ENCODE measurements at places on chromosomes 5 and 9.
A peak's percentile ranks its signal among the peaks of the same experiment; 100 is the strongest.

DNA sequence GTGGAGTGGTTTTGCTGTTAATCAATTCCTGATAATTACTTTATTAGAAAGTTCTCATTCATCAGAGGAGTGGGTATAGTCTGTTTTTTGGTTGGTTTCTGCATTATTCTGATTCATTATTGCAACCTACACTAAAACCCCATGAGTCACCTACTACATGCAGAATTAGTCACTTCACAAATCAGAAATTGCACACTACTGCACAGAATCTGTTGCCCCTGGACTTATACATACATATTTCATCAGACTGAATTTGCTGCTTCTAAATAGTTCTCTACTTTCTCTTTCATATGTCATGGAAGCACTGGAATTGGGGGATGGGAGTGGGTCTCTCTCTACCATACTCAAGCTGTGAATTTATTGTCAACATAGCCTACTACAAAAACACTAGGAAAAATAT lies 585.1 kb downstream of the DNAH5 start:
- DNase-seq, result no peak

DNA sequence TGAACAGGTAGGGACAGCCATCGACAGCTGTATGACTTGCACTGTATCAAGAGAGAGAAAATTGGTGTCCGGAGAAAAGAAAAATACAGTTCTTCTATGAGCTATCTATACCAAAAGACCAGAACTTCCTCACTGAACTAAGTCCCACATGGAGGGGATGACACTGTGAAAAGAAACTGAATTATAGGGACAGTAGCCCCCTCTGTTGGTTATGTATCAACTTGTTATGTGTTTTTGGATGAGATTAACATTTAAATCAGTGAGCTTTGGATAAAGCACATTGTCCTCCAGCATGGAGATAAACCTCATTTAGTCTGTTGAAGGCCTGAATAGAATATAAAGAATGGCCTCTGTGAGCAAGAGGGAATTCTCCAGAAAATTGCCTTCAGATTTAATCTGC lies 176.6 kb upstream of the SH3GL2 start:
- DNase-seq, result no peak

DNA sequence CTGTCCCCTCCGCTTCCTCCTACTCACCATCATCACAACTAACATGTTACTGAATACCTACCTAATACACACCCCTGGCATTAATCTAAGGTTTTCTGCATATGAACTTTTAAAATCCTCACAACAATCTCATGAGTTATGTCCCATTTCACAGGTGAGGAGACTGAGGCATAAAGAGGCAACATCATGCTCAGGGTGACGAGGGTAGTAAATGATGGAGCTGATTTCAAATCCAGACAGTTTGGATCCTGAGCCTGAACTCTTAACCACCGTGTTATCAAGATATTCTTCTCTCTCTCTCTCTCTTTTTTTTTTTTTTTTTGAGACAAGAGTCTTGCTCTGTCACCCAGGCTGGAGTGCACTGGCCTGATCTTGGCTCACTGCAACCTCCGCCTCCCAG lies 12.9 kb upstream of the EEIG1 start:
- no peak for DNase-seq

DNA sequence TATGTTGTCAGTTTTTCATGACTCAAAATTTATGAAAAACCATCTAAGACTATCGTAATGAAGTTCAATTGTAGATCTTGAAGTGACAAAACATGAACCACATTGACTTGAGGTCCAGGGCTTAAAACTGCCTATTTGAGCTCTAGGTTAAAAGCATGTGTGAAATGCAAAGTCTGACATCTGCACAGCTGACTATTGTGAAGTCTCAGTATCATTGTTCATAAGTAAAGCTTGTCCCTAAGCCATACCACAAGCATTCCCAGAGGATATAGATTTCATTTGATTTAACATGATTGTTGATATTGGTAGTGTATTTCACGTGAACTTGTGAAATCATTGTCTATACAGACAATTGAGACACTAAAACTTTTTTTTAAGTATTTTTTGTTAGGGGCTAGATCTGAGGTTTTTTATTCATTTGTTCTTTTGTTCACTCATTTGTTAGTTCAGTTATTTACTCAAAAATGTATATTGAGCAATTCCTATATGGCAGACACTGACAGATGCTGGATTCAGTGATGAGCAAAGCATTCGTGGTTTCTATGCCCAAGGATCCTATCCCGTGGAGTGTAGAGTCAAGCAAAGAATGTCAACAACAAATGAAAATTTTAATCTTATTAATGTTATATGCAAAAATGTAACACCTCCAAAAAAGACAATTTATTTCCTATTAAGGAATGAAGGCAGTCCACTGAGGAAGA lies 485.2 kb downstream of the RAB3C start:
- no peak for DNase-seq

DNA sequence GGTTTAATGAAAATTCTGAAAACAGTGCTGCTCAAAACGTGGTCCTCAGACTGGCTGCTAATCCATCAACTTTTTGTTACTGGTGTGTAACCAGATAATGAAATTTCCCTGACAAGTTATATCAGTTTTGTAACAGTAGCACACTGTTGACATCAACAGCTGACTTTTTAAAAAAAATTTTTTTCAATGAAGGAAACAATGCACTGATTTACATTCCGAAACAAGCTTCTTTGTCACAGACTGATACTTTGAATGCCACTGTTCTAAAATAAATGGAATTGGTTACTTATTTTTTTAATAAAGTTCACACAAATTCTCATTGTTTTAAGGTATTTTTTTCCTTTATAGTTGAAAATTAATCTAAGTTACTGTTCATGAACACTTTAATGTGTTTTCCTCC lies 169.1 kb downstream of the NIPBL start:
- DNase-seq, result no peak

DNA sequence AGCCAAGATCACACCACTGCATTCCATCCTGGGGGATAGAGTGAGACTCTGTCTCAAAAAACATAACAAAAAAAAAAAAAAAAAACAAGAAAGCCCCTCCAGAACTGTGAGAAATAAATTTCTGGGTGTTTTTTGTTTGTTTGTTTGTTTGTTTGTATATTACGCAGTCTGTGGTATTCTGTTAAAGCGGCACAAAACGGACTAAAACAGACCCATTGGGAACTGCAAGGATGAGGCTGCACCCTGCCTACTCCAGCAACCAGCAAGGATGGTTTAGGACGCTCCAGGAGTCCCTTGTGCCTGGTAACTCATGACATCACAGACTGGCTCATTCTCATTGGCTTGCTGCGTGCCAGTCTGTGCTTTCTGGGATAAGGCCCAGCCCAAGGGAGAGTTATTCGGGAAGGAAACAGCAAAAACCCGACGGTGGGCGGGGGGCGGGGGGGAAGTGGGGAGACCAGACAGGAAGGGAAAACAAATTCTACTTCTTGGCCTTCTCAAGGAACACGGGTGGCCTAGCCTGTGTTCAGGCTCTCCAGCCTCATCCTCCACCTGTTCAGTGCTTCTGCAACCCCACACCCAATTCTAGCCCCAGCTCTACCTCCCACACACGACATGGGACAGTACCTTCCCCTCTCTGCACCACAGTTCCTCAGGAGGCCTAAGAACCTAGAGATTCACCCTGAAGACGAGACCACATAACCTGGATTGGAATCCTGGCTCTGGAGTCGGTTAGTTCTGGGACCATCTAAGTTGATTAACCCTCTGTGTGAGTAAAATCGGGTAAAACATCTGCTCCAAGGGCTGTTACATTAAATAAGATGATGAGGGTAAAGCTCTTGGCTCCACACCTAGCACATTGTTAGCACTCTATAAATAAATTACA lies 2.8 kb downstream of the CD74 start:
- peak; percentile 84 for DNase-seq

- no peak for DNase-seq
Observed at GRCh38 chr9:127941062-127941960, 3.7 kb upstream of the DPM2 start.

- no peak for DNase-seq
Observed at GRCh38 chr9:76818271-76818670, 54.0 kb downstream of the PCA3 start.

- no peak for DNase-seq
Observed at GRCh38 chr9:18857334-18857733, 175.7 kb downstream of the SAXO1 start.

Data from GM06990 (cell line).